ENCODE measurements at places on chromosomes 2 and 18.

- no peak for DNase-seq
Observed at GRCh38 chr2:158602027-158602426, 145.3 kb downstream of the PKP4 start.

DNA sequence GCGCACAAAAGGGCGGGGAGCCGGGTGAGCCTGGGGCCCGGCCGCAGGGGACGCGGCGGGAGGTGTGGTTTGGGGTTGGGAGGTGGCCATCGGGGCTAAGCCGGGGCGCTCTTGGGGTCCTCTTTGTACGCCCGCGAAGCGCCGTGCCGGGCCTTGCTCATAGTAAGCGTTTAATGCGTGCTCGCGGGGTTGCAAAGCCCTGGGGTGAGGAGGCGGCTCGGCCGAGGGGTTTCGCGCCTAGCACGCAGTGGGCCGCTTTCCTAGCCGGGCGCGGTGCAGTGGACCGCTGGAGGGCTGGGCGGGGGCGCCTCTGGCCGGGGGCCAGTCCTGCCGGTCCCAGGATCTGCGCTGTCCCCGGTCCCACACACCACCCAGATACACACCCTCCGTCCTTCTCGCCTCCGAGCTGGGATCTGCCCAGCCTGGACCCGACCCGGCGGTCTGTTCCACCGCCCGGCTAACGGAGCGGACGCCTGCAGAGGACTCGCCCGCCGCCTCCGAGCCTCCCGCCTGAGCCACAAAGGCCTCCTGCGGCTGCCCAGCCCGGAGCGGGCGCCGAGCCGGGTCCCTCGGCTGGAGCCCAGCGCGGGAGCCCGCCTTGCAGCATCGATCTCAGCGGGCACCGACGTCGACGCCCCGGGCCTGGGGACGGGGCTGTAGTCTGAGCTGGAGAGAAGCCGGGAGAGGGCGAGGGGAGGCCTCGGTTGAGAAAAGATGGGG is 564 bp downstream of the DPYSL5 start:
- DNase-seq, result peak; percentile 26

GRCh38 chr2:102832789-102833188 is 71.0 kb downstream of the TMEM182 start:
- no peak for DNase-seq

DNA sequence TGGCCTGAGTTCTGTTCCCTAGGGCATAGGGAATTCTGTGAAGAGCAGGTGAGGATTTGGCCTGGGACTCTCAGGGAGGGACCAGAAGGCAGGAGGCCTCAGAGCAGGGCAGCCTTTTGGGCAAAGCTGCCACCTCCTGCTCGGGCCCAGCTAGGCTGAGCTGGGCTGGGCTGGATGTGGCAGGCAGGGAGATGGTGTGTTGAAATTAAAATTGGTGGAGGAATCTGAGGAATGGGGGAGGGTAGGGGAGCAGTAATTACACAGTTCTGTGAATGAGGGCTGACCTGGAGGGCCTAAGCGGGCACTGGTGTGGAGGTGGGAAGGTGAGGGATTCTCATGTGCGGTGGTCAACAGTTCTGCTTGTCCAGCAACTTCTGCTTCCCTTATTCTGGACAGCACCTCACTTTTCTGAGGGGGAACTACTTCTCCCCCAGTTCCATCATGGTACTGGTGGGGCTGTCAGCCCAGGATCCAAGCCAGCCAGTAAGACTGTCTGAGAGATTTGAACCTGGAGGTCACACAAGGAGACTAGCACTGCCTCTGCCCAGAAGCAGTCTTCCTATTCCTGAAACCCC is 22.0 kb upstream of the ASPRV1 start:
- DNase-seq, result no peak

- no peak for DNase-seq
Observed at GRCh38 chr18:76451396-76452331, 43.4 kb downstream of the ZNF516 start.

DNA sequence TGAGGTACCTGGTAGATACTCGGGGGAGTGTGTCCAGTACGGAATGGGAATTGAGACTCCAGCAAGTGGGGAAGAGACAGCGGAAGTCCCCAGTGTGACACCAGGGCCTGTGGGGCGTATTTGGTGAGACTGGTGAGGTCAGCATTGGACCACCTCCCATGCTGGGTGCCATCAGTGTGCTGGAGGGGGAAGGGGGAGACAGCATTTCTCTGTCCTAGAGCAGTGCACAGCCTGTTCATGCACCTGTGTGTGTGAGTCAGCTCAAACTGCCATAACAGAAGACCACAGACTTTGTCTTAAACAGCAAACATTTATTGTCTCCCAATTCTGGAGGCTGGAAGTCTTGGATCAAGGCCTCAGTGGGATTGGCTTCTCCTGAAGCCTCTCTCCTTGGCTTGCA is 301.8 kb downstream of the GBX2 start:
- DNase-seq, result no peak

DNA sequence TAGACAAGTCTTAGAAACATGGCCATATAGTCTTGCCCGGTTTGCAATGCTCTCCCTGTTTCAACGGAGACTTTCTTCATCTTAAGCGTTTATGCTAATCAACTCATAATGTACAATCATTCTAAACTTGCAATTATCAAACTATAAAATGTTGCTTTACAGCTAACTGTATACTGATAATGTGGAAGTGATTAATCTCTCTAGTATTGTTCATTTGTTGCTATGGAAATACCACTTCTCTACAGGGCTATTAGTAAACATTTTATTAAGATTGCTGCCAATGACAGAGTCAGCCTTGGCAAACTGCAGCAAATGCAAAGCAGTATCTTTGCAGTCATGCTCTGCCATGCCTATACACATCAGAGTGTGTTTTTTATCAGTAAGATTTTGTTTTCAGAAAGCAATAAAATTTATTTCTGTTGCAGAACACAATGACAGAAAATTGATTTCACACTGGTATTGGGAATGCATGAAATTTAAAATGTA is 1201.8 kb upstream of the CDH2 start:
- no peak for DNase-seq

DNA sequence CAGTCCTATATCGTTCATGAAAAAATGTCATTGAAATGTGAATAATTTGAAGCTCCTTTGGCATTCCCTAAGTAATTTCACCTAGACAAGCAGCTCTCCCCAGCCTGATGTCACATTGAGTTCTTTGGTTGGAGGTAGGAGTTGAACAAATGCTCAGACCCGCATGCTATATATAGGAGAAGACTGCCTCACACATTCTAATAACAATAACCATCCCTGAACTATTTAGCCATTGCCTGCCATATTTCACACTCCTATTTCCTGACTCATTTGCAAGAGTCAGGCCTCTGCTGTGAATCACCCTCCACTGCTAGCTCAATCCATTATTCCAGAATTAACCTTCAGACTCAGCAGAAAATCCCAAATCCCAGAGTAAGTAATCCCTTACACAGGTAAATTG is 256.6 kb upstream of the ACVR2A start:
- no peak for DNase-seq

DNA sequence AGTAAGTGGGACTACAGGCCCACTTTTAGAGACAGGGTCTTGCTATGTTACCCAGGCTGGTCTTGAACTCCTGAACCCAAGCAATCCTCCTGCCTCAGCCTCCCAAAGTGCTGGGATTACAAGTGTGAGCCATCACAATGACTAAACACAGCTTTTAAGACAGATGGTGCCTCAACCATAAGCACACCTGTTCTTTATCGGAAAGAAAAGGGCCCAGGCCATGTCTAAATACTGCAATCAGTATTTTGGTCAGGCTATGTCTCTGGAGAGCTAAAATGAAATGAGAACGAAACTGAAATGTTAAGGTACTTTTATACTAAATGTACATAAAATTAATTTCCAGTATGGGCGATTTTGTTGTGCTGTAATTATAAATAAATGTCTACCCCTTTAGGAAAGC is 69.5 kb upstream of the SPTBN1 start:
- no peak for DNase-seq

GRCh38 chr2:221270806-221271205 is 301.3 kb downstream of the EPHA4 start:
- DNase-seq, result no peak

- DNase-seq, result no peak
Observed at GRCh38 chr2:25201265-25201664, 32.9 kb upstream of the POMC start.

GRCh38 chr2:48218169-48218568 is 311.8 kb upstream of the STON1 start:
- DNase-seq, result no peak

- DNase-seq, result no peak
Observed at GRCh38 chr2:105741174-105741573, 3.5 kb upstream of the NCK2 start.

DNA sequence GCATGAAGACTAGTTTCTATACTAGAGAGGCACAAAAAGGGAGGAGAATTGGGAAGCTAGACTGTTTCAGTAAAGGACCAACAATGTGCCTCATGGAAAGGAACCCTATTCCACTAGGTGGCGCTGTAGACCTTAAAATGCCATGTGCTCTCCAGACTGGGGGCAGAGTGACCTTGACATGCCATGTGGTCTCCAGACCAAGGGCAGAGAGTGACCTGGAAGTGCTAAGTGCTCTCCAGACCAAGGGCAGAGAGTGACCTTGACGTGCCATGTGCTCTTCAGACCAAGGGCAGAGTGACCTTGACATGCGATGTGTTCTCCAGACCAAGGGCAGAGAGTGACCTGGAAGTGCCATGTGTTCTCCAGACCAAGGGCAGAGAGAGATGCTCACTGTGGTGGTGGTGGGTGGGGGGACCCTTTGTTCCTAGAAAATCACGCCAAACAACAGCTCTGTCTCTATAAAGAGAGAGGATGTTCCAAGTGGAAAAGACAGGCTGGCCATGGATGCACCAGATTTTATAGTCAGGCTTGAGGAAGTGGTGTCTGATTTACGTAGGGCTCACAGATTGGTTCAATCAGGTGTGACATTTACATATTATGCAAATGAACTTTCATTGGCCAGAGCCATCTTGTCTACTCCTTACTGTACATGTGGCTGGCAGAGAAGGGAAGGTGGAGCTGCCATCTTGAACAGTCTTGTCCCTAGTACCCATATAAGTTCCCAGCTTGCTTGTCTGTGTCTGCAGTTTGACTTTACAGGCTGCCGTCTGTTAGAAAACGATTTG is 344.0 kb upstream of the DDX18 start:
- DNase-seq, result no peak

DNA sequence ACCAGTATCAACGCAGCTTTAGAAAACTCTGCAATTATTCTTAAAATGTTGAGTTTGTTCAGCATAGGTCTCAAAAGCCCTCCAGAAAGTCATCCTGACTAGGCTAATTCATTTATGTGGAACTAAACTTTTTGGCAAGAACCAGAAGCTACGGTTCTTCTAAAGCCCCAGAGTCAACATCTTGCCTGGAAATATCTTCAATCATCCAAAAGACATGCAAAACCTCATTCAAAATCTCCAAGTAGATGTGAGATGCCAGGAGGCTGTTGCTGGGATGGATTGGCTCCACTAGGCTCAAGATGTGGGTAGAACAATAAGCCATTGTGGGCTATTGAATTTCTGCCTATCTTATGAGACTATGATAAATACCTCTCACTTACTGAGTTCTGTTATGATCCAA is 2.1 kb upstream of the SCG2 start:
- no peak for DNase-seq

GRCh38 chr2:56013475-56013874 is 89.9 kb upstream of the EFEMP1 start:
- DNase-seq, result no peak

- DNase-seq, result no peak
Observed at GRCh38 chr2:164897469-164898260, 56.0 kb upstream of the COBLL1 start.

- DNase-seq, result no peak
Observed at GRCh38 chr18:50410894-50411293, 36.0 kb downstream of the SKA1 start.

DNA sequence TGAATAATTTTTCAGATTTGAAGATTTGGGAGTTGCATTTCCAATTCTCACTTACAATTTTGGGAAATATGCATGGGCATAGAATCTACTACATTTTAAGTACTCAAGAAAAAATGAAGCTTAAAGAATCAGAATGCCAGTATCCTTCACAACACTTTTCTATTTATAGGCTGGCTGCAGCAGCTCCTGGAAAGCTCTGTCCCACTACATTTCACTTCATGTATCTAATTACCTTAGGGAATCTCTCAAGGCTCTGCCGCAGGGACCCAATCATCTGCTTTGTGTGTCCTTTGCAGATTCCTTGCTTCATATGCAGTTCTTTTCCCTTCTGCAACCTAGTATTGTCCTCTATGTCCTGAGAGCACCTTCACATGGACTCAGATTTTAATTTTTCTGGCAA is 102.9 kb downstream of the NUP35 start:
- no peak for DNase-seq

DNA sequence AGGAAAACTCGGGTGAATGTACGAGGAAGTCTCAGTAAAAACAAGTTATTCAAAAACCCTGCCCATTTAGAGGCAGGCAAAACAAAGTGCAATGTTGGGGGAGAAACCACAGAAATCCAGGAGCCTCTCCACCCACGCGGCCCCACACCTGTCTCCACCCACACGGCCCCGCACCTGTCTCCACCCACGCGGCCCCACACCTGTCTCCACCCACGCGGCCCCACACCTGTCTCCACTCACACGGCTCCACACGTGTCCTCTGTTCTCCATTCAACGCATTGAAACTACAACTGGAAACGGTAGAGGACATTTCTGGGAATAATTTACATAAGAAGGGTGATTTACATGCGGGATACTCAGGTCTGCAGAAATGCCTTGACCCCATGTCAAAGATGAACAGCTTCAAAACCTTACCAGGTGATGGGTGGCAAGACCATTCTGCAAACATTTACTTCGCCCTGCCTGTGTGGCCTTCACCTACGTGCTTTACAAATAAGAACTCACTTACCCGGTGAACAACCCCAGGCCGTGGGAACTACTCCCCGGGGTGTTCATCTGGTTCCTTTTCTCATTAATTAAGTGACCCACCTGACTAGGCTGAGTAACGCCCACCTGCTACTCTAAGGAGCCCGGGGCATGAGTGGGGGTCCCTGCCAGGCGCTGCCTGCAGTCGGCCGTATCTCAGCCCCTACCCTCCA is 100.4 kb downstream of the EIPR1 start:
- no peak for DNase-seq

DNA sequence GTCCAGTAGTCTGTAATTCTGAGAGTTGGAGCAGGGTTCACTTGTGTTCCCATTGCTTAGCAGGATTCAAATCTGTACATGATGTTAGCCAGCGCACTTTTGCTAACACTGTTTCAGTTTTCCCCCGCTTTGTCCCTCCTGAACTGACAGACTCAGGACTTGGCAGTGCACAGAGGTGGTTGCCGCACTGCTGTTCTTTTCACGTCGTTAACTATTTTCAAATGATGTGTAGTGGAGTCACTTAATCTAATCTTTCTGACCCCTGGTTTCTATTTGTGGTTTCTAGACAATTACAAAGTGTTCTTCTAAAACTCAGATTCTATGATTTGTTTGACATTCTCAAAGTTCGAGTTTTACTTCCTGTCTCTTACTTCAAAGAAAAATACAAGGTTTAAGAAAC is 234.5 kb downstream of the RBM43 start:
- DNase-seq, result no peak

- no peak for DNase-seq
Observed at GRCh38 chr2:179793238-179793637, 68.2 kb downstream of the ZNF385B start.
